ENCODE measurements at places on chromosomes 5 and 9.
A peak's percentile ranks its signal among the peaks of the same experiment; 100 is the strongest.

DNA sequence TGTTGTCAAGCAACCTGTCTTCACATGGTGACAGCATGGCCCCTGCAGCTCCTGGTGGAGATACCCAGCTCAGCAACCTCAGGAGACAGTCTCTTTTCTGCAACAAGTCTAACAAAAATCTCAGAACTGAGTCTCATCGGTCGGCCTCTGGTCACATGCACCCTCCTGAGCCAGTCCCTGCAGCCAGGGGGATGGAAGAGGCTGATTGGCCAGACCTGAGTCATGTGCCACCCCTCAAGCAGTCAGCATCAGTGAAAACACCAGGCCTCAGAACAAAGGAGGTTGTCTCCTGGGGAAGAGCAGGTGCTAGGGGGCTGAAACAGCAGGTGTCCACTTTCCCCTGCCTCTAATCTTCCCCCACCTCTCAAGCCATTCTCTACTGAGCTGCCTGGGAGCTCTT lies 54.4 kb downstream of the SMIM23 start:
- no peak for DNase-seq

- DNase-seq = no peak
Observed at GRCh38 chr9:129664746-129665388, 580 bp upstream of the PRRX2 start.

DNA sequence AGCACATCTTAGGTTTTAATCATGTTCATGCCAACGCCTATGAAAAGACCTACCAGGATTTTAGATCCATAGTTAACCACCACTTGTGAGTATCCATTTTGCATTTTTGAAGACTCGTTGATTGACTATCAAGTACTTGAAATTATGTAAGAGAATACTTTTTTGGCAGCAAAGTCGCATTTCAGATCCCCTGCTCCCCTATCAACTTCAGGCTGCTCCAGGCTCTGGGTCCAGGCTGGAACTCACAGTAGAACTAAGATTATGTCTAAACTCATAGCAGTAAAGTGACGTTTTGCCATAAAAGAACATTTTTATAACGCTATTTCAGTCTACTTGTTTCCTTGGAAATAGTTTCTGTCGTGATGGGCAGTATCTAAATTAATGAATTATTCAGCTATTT lies 267.7 kb downstream of the FANCC start:
- DNase-seq = no peak

GRCh38 chr5:108255468-108255867 lies 126.4 kb downstream of the FBXL17 start:
- DNase-seq = no peak

DNA sequence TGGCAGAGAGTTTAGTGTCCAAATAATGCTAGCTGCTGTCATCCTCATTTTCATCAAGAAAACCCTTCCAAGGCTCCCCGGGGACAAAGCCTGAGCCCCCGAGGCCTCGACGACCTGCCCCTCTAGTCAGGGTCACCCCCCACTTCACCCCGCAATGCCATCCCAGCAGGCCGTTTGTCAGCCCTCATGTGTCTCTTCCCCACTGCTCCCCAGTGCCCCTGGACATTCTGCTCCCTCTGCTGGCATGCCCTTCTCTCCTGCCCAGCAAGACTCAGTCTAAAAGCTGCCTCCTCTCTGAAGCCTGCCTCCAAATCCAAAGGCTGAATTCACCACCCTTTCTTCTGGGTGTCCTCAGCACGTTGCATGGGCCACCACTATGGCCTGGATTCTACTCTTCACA lies 59.3 kb downstream of the PAX5 start:
- no peak for DNase-seq

DNA sequence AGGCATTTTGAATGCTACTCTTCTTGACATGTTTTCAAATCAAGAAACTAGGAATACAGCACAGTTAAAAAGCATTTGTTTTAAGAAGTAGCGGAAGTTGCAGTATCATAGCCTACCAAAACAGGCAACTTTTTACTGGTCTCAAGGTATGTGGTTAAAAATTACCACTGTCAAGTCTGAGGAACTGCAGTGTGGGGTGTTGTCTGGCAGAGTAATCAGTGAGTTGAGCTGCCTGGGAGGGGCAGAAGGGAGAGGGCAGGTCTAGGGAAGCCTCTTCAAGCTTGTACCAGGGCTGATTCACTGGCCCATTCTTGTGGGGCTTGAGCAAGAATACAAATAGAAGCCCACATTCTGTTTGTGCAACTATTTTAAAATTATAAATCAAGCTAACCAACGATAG lies 42.4 kb upstream of the SV2C start:
- DNase-seq = no peak

GRCh38 chr9:128068386-128069205 lies 564 bp downstream of the SLC25A25 start:
- DNase-seq = no peak

DNA sequence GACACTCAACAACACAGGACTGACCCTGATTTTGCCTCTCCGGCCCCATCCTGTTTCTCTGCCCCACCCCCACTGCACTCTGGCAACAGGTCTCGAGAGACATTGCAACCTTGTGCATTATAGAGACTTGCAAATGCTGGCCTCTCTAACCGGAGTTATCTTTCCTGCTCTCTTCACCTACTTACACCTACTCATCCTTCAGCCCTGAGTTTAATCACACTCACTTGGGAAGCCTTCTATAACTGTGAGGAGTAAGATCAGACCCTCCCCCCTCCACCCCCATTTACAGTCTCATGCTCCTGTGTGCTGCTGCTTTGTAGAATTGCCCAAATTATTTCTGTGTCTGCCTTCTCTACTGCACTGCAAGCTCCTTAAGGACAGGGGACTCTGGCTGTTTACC lies 42.8 kb downstream of the WWC1 start:
- DNase-seq = no peak

GRCh38 chr5:160461378-160461777 lies 39.7 kb downstream of the PTTG1 start:
- no peak for DNase-seq

- DNase-seq = no peak
Observed at GRCh38 chr9:83200531-83200930, 137.6 kb upstream of the RASEF start.

GRCh38 chr5:160787240-160787639 lies 64.8 kb downstream of the ATP10B start:
- DNase-seq = no peak

- DNase-seq = no peak
Observed at GRCh38 chr5:67802766-67803165, 412.8 kb upstream of the PIK3R1 start.

DNA sequence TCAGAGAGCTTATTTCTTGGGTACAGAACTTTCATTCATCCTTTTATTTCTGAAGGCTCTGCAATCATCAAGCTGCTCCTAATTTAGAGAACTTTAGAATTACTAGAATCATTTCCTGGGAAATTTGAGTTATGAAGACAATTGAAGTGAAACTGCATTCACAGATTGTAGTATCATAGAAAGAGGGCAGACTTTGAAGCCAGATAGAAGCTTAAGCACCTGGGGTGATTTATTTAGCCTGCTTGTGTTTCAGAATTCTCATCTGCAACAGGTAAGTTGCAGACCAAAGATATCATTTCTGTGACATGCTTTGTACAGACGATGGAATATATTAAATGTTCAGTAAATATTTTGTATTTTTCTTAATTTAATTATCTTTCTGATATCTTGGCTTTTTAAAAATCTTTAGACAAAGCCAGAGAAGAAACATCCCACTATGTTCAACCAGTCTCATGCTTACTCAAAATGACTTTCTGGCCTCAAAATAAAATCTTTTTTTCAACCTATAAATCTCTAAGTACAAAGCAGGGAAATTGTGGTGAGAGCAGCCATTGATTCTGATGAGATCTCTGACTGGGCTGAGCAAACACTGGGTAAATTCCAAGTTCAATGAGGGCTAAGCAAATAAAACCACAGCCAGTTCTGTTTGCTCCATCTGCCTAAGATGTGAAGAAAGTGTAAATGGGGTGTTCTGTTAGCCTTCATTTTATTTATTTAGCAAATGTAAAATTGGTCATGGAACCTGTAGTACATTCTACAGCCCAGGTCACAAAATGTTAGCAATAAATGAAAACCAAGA lies 264.7 kb upstream of the CCNG1 start:
- peak; percentile 70 for DNase-seq

DNA sequence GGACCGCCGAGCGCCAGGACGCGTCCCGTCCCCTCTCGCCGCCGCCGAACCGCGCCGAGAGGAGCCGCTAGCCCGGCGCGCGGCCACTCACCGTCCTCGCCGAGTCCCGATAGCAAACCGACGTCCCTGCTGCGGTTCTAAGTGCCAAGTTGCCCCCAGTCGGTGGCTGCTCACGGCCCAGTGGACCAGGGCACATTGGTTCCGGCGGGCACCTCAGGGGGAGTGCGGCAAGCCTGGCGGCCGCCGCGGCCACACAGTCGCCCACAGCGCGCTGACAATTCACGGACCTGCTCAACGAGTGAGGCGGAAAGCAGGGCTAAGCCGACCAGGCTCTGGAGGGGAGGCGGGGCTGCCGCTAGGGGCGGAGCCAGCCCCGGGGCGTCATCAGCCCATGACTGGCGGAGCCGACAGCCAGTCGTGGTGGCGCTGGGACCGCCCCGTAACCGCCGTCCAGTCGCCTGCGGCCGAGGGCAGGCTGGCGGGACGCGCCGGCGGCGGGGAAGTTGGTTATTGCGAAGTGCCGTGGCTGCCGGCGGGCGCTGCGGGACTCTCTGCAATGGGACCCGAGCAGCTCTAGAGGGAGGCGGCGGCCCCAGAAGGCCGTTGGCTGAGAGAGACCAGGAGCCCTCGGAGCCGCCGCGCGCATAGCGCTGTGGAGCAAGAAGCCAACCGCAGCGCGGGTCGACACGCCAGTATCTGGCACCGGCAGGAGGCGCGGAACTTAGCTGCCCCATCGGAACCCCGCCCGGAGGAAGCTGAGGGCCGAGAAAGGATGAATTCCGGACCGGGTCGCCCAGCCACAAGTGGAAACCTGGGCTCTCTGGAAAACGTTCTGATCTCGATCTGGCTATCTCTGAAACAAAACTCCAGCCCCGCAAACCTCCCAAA lies at the start of gene MARCHF3:
MARCHF3 (minus strand) TSS at position 300 of the 888 bp plus-strand sequence. CDS start 112,387 bp downstream, outside the sequence.
- peak; percentile 78 for DNase-seq

GRCh38 chr9:112869041-112869529 lies 21.6 kb downstream of the SLC46A2 start:
- DNase-seq = no peak

DNA sequence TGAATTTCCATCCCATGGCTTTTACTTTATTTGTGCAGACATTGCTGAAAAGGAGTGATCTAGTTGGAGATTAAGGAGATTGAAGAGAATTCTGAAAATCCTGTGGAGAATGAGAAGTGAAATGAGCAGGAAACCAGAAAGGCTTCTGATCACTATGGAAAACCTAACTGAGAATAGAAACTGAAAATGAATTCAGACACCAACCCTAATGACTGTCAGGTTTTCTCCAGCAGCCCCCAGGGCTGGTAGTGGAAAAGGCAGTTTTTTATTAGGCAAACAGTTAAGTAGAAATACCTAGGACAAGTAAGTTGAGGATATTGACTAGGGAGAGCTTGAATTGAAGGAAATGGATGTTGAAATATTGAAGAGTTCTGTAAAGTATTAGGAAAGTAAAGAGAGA lies 14.7 kb upstream of the ARRDC3 start:
- DNase-seq = no peak

GRCh38 chr5:161966564-161966963 lies 101.0 kb upstream of the GABRG2 start:
- DNase-seq = peak; percentile 73

DNA sequence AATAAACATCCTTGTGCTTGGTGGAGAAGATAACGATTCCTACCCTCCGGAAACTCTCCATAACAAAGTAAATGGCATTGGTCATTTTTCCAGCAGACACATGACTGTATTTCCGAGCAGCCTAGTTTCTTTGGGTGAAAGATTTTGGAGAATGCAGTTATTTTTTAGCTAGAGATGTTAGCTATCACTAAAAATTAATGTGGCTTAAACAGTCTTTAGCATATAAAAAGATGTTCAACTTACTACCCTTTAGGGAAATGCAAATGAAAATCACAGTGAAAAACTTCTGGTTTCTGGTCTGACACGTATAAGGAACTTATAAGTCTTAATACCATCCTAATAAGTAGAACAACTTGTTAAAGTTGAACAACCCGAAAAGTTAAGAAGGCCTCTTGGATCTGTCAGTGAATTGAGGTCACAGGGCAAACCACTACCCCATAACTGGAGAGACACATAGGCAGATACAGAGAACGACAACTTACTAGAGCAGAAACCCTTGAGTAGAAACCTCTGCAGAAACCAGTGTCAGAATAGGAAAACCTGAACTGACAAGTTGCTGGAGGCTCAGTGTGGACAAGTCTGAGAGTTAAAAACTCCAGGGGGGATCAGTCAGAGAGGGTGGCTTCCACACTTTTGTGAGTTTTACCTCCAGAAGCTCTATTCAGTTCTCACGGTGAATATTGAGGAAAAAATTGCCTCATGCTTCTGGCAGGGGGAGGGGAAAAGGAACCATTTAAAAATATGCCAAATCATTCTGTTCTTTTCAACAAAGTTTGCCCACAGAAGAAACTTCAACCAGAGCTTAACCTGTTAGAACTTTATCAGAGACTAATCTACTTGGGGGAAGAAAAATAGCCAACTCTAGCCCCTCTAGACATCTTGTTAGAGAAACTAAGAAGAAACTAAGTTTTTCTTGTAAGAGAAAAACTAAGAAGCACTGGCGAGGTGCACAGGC lies 325.2 kb upstream of the RPS23 start:
- DNase-seq = no peak

DNA sequence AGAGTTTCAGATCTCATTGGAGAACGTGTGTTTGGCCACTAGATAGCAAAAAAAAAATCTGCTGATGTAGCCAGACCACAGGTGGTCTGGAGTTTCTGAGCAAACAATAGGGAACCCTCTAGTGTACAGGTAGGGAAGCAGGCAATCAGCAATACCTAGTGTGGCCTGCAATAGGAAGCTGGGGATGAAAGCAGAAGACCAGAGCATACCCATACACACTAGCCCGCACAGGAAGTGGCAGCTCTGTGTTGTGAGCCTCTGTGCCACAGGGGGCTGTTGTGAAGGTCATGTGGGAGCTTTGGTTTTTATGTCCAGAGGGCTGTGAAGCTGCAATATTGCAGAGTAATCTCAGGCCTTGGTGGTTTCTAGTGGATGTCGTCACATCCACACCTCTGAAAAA lies 81.2 kb downstream of the MTAP start:
- DNase-seq = no peak

- no peak for DNase-seq
Observed at GRCh38 chr5:55923177-55923771, 71.5 kb downstream of the IL6ST start.

GRCh38 chr9:35114113-35114839 lies 1.4 kb downstream of the ATOSB start:
- peak; percentile 84 for DNase-seq

DNA sequence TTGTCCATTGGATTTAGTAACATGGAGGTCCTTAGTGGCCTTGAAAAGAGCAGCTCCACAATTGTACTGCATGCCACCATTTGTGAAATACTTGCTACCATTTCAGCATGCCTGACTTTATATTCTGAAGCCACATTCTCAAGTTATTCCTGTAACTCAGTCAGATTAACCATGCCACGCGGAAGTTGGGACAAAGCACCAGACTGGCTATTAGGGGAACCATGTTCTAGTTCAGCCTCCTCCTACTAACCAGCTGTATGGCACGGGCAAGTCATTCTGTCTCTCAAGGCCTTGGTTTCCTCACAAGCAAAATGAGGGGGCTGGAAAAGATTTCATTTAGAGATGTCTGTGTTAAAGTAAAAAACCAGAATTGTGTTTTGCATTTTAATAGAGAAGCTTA lies 418.0 kb downstream of the PLK2 start:
- DNase-seq = no peak

- no peak for DNase-seq
Observed at GRCh38 chr9:1918108-1918507, 97.0 kb upstream of the SMARCA2 start.

All from NCI-H446 (cell line).